ENCODE measurements at places on chromosomes 3 and 15.
A peak's percentile ranks its signal among the peaks of the same experiment; 100 is the strongest.

DNA sequence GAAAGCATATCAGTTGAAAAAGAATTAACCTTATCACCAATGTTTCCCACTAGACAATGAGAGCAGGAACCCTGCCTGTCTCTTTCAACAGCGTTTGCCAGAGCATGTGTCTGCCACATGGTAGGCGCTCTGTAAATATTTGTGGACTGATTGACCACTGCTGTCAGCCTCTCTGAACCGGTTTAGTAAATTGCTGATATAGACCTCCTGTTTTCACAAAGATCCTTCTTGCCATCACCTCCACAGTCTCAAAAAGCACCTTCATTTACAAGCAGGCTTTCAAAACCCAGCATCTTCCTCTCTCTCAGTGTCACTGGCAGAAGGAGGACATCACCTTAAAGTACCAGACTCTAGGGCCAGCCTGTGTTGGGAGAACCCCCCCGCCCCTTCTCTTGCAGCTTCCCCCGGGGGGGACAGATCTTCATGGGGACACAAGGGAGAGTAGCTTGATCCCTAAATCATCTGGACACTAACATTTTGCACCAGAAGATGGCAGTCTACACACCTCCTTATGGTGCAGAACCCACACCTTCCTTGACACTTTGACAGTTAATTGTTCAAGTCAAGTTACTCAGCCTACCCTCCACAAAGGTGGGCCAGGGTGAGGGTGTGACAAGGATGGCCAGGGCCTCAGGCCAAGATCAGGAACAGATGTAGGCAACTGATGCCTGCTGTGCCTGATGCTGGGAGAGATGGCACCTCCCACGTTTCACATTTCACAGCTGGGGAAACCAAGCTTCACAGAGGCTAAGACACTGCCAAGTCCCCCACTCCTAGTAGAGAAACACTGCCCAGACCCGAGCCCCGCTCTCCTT is 37.8 kb upstream of the USP3 start:
- DNase-seq: peak; percentile 9

- DNase-seq: no peak
Measured at GRCh38 chr3:155646128-155646527, 98.7 kb downstream of the PLCH1 start.

GRCh38 chr3:65902304-65902793 is 136.4 kb downstream of the MAGI1 start:
- no peak for DNase-seq

DNA sequence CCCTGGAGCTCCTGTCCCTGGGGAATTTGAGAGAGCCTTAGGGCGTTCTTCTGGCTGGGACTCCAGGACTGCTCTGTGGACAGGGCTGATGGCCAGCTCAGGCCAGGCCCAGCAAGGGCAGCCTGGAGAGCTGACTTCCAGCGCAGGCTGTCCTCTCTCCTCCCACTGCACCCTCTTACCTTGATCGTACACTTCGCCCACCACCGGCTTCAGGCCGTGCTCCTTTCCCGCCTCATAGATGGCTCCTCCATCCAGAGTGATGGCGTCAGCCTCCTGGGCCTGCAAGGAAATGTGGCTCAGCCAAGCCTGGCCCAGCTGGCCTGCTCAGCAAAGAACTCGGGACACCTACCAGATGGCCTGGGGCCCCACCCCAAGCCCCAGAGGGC is 3.1 kb downstream of the MELTF start:
- DNase-seq: no peak

- no peak for DNase-seq
Measured at GRCh38 chr3:59886790-59887189, 837.0 kb upstream of the CFAP20DC start.

- no peak for DNase-seq
Measured at GRCh38 chr15:40847223-40847961, 3.5 kb downstream of the SPINT1 start.

- no peak for DNase-seq
Measured at GRCh38 chr3:10180289-10180688, 15.6 kb downstream of the IRAK2 start.

DNA sequence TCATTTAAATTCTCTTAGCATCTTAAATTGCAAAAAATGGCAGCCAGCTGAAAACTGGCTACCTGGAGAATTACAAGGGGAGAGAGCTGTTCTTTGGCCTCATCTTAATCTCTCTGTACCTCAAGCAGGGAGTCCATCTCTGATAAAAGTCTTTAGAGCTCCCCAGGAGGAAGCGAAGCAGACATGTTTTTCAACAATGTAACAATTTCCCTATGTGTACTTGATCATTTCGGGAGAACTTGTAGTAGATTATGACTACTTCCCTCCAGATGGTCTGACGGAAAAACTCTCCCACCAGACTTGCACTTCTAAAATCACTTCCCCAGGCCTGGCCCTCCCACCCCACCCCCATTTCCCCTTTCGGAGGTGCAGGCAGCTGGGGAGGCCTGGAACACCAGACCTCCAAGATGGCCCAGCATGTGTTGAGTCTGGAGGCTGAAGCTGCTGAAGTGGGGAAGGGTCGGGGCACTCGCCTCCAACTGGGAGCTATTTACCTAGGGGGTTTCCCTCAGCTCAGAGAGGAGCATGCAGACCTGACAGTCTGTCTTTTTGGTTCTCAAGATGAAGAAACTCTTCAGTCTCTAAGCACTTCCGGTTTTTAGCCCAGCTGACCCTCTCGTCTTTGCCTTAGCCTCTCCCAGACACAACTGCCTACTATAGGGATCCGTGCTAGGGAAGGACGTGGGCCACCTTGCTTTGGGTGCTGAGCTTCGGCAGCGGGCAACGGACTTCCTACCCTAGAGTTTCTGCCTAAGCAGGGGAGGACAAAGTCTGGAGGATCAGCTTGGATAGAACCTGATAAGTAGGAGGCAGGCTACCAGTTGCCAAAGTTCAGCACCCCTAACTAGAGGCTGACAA is 164.0 kb upstream of the TBL1XR1 start:
- DNase-seq: no peak

DNA sequence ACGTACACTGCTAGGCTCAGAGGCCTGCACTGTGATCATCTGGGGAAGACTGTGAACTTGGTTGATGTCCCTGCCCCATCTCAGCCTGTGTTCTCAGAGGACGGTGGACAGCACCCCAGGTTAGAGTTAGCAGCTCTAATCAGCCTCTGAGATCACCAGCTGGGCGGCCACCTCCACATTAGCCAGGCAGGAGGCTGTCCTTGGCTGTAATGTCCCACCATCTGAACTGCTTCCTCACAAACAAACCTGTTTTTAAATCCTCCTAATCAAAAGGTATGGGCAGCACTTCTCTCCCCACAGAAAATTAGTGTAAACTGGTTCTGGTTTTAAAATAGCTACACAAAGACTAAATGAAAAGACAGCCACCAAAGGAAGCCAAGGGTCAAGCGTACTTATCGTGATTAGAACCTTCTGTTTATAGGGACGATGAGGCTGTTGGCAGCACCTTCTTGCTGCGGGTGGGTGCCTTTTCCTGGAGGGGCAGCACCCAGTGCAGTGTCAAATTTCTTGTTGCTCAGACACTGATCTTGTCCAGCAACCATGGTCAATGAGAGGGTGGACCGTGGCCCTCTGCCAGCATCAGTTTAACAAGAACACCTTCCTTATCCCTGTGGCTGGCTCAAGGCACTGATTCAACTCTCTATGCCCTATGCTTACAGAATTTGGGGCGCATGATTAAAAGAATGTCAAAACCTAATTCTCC is 24.6 kb downstream of the ACSBG1 start:
- DNase-seq: no peak

DNA sequence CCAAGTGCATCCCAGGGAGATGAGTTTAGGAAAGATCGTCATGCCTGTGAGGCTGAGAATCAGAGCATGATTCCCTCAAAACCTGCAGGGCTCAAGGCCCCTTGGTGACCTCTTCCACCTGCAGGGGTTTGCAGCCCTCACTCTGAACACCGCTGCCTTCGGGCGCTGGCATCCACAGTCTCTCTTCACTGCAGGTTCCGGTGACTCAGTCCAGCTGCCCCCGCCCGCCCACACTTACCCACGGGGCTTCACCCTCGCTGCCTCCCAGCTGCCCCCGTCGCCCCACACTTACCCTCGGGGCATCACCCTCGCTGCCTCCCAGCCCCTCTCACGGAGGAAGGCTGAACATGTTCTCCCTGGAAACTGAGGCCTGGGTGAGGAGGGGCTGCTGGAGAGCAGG is 277.1 kb downstream of the XXYLT1 start:
- no peak for DNase-seq

DNA sequence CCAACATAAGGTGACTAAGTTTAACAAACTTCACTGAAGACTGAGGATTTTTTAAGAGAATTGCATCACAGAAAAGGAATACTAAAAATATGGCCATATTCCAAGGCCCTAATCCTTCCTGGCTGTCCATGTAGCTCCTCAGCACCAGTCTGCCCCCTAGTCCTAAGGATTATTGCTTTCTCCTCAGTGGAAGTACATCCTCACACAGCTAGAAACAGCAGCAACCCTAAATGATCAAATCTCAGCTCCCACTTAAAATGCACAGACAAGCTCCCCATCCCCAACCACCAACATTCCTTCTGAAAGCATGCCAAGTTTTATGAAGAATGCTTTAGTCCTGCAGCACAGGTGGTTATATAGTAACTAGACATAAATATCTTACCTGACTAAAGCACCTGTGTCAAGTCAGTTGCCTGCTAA is 14.7 kb downstream of the ST3GAL6 start:
- no peak for DNase-seq

DNA sequence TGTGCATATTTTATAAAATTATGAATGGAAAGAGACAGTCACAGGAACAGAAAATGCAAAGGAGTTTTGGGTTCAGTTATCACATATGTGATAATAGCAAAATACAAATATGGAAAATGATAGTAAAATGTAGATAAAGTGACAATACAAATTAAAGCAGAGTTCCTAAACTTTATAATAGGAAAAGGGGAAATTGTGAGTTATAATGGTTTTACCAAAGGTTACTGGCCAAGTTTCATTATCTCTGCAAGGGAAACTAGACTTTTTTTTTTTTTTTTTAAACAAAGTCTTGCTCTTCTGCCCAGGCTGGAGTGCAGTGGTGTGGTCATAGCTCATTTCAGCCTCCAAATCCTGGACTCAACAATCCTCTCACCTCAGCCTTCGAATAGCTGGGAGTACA is 228.7 kb upstream of the CGNL1 start:
- no peak for DNase-seq

- DNase-seq: no peak
Measured at GRCh38 chr15:71788646-71789579, 21.4 kb upstream of the NR2E3 start.

DNA sequence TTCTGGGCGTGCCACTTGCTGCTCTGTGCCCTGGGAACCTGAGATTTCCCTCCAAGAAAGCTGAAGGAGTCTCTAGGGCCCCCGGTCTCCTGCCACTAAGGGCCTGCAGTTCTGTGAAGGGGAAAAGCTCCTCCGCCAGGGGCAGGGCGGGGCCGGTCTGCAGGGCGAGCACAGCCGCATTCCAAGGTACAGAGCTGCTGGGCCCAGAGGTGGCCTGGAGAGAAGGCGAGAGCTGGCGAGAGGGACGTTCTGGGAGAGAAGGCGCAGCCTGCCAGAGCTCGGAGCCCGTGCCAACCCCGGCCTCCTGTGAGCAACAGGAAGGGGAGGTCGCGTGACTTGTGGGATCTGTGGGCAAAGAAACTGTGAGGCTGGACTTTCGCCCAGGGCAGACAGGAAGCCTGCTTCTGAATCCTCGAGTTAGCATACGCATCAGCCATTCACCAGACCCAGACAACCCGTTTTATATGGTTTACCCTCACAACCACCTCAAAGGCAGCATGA is 500.4 kb downstream of the SHQ1 start:
- peak; percentile 19 for DNase-seq

DNA sequence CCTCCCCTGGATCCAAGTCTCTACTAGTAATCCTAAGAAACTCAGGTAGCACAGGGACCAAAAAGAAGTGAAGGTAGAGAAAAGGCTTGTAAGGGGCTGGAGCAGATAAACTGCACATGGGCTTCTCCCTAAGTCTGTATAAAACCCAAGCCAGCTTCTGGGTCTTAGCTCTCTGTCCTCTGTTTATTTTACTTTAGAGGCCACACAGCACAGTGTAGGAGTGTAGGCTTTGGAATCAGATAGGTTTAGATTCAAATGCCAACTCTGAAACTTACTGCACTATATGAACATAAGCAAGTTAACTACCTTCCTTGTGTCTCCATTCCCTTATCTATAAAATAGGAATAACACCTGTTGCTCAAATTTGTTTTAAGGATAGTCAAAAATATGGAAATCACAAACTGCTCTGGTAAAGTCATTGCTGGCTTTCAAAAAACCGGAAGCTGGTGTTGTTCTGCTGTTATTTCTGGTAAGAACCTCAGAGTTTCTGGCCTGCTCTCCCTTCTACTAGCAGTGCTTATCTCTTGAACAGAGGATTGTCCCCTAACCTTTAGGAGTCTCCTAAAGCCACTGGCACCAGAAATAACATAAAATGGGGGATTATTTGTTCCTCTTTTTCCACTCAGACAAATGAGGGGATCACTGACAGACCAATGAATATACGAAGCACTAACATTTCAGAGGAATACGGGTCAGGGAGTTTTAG is 33.8 kb downstream of the PIK3R4 start:
- DNase-seq: no peak

DNA sequence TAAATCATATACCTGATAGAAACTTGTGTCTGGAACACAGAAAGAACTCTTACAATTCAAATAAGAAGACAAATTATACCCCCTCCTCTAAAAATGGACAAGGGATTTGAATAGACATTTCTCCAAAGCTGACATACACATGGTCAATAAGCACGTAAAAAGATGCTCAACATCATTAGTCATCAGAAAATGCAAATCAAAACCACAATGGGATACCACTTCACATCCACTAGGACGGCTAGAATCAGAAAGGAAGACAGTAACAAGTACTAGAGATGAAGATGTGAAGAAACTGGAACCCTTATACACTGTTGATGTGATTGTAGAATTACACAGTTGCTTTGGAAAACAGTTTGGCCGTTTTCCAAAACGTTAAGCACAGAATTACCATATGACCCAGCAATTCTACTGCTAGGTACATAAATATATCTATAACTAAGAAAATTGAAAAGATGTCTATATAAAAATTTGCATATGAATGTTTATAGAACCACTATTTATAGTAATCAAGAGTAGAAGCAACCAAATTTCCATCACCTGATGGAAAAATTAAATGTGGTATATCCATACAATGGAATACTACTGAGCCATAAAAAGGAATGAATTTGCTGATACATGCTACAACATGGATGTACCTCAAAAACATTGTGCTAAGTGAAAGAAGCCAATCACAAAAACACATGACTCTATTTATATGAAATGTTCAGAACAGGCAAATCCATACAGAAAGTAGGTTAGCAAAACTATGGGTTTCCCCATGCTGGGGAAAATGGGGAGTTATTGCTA is 60.8 kb downstream of the GREM1 start:
- no peak for DNase-seq

GRCh38 chr3:139808201-139808600 is 126.8 kb upstream of the CLSTN2 start:
- no peak for DNase-seq

DNA sequence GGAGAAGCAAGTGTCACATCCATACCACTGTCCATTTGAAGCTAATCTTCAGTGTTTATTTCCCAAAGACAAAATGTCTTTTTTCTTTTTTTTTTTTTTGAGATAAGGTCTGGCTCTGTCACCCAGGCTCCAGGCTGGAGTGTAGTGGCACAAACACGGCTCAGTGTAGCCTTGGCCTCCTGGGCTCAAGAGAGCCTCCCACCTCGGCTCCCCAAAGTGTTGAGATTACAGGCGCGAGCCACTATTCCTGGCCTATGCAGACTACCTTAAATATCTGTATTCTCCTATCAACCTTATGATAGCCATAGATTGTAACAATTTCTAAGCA is 27.7 kb upstream of the VPS33B start:
- no peak for DNase-seq

All from activated T-helper 1 cell treated with Interleukin-2 at 50 U/mL for 16 hours (primary cell).